ENCODE measurements at places on chromosomes 1 and 21. TPM values are rescaled to one million over a fixed set of nuclear protein-coding genes. Genes with fewer than 3 reads are reported as not detected.

Gene VCAM1
- total RNA-seq = not detected

Gene SPRR2A
- 4.8 TPM for total RNA-seq

Gene VANGL2
- 25.8 TPM for total RNA-seq

Gene ADGRL4
- total RNA-seq = not detected

Gene NLRP3
- total RNA-seq = not detected

Gene NCAM2
- not detected for total RNA-seq

Gene FMN2
- not detected for total RNA-seq

Gene CFAP126
- not detected for total RNA-seq

Gene CFHR3
- not detected for total RNA-seq

Gene FMOD
- 0.28 TPM for total RNA-seq

Gene CYP4A22
- total RNA-seq = not detected

Gene PRR9
- total RNA-seq = 2.1 TPM

Gene S100A7
- 2.1 TPM for total RNA-seq

Gene SYPL2
- not detected for total RNA-seq

Gene GFI1
- total RNA-seq = under 0.01 TPM

Gene PALMD
- total RNA-seq = 1.7 TPM

Gene NPHS2
- total RNA-seq = not detected

Gene DONSON
- total RNA-seq = 4.8 TPM

Gene SERPINC1
- total RNA-seq = not detected

Gene IL22RA1
- total RNA-seq = 2.7 TPM

Gene TENT5C
- 0.34 TPM for total RNA-seq
